Activated CD4-positive, alpha-beta T cell treated with anti-CD3 and anti-CD28 coated beads, Interleukin-2, amount 50 U/mL, for 16 hours (primary cell): ENCODE measurements at places on chromosomes 4 and X.
A peak's percentile ranks its signal among the peaks of the same experiment; 100 is the strongest.

GRCh38 chr4:70544279-70544868 is 26.0 kb downstream of the AMTN start:
- DNase-seq, result peak; percentile 6

DNA sequence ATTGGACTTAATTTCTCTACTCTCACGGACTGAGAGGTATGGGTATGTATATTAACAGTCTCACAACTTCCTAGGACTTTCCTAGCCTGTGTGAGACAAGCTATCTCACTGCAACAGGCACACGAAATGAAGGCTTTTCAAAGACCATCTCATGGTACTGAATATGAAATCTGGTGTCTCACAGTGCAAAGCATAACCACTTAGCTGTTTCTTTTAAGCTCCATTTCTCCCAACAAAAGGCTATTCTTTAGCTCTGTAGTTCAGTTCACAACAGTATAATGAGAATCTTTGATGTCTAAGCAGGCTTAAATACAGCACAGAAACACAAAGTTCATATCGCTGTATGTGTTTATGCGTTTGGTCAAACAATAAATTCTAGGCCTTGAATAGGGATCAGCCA is 116.2 kb upstream of the PCDH18 start:
- DNase-seq, result no peak

DNA sequence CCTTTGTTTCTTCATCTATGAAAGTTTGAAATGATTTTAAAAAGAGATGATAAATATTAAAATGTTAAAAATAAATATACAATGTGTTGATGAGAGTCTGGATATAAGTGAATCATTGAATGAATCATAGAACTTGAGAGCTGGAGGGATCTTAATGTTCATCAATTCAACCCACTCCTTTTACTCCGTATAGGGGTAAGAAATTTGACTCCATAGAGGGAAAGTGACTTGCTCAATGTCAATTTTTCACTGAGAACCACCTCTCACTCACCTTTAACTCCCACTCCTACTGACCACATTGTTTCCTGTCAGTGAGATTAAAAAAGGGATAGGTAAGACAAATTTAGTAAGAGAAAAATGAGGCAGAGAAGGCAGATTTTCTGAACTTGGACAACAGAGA is 557.2 kb upstream of the GRIA3 start:
- no peak for DNase-seq

DNA sequence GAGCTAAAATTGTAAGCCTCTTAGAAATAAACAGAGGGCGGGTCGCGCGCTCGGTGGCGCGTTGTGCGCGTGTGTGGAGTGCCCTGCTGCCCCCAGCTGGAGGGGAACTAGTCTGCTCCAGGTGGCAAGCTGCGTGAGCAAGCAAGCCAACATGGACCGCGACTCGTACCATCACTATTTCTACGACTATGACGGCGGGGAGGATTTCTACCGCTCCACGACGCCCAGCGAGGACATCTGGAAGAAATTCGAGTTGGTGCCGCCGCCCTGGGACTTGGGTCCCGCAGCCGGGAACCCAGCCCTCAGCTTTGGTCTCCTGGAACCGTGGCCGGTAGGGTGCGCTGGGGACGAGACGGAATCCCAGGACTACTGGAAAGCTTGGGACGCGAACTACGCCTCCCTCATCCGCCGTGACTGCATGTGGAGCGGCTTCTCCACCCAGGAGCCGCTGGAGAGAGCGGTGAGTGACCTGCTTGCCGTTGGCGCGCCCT is 66.1 kb downstream of the DNAAF6 start:
- DNase-seq, result no peak

DNA sequence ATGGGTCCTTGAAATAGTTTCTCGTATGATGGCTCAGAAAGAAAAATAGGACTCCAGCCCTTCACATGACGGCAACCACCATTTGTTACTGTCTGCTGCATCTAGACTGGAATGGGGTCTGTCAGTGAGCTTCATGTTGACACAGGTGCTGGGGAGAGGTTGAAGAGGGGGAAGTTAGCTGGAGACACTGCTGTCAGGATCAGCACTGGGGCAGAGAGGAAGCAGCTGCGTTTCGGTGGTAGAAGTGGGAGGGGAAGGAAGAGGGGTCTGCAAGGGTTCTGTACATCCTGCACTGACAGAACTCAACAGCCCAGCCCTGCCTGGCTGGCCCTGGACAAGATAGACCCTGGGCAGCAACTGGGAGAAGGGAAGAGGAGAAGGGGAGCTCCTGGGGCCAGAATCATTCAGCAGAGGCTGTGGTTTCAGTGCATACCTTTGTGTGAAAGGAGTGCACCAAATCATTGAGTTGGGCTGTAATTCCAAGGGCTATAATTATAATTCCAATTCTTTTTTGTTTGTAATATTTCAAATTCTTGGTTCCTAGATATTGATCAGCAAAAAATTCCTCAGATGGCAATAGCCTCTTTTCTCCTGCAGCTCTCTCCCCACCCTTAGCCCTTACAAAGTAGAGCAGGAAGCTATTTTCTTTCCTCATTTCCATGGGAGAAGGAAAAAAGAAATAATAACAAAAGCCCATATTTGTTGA is 119.4 kb upstream of the C1GALT1C1 start:
- DNase-seq, result no peak

DNA sequence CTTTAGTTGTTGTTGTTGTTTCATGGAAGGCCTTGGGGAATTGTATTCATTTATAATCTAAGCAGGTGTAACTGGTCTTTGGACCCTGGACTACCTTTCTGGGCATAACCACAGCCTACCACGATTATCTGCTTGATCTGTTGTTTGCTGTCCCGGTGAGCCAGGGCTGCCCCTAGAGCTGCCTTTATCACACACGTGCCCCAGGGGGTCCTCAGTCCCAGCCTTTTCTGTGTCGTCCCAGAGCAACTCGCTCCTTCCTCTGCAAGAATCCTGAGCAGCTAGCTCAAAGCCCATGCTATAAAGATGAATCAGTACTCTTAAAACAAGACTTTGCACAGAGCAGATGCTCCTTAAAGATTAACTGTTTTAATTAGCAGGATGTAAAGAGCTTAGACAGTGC is 273.2 kb downstream of the EVC2 start:
- DNase-seq, result no peak

GRCh38 chrX:78517124-78517523 is 142.0 kb downstream of the RTL3 start:
- DNase-seq, result peak; percentile 93

DNA sequence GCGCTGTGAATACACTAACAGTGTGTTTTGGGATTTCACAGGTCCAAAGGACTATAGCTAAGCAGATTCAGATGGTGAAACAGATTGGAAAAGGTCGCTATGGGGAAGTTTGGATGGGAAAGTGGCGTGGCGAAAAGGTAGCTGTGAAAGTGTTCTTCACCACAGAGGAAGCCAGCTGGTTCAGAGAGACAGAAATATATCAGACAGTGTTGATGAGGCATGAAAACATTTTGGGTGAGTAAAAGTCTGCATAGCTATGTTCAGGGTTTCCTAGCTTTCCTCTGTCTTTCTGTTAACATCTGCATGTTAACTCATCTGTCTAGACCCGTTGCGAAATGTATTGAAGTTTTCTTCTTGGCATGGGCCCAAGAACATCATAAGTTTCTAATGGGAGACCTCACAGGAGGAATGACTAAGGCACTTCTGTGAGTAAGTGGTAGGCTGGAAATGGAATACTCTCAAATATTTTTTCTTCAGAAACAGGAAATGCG is 372.1 kb downstream of the BMPR1B start:
- DNase-seq, result no peak

GRCh38 chr4:74968456-74969164 is 35.7 kb downstream of the PARM1 start:
- DNase-seq, result peak; percentile 2

GRCh38 chrX:86383681-86384540 is 235.7 kb downstream of the DACH2 start:
- no peak for DNase-seq

DNA sequence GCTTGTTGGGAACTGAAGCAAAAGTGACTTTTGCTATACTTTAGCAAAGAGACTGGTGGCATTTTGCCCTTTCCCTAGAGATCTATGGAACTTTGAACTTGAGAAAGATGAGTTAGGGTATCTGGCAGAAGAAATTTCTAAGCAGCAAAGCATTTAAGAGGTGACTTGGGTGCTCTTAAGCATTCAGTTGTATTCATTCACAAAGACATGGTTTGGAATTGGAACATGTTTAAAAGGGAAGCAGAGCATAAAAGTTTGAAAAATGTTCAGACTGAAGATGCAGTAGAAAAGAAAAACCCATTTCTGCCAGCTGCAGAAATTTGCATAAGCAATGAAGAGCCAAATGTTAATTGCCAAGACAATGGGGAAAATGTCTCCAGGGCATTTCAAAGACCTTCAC is 21.6 kb downstream of the AIMP1 start:
- no peak for DNase-seq

- no peak for DNase-seq
Measured at GRCh38 chr4:133995243-133995960, 206.2 kb downstream of the PABPC4L start.

DNA sequence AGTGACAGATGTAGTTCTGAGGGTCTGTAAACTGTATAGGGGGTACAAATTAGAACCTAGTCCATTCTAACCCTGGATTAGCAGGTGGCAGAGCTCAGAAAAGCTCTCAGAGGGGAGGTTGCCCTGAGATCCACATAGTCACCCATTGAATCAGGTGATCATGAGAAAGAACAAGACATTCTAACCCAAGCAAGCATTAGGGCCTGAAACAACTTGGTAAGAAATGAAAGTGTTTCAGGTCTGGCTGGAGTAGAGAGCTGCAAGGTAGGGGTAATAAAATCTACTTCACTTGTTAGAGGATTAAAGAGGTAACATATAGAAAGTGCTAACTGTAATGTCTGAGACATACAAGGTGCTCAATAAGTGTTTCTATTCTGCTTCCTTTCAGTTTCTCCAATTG is 8.8 kb upstream of the BMP2K start:
- DNase-seq, result no peak

DNA sequence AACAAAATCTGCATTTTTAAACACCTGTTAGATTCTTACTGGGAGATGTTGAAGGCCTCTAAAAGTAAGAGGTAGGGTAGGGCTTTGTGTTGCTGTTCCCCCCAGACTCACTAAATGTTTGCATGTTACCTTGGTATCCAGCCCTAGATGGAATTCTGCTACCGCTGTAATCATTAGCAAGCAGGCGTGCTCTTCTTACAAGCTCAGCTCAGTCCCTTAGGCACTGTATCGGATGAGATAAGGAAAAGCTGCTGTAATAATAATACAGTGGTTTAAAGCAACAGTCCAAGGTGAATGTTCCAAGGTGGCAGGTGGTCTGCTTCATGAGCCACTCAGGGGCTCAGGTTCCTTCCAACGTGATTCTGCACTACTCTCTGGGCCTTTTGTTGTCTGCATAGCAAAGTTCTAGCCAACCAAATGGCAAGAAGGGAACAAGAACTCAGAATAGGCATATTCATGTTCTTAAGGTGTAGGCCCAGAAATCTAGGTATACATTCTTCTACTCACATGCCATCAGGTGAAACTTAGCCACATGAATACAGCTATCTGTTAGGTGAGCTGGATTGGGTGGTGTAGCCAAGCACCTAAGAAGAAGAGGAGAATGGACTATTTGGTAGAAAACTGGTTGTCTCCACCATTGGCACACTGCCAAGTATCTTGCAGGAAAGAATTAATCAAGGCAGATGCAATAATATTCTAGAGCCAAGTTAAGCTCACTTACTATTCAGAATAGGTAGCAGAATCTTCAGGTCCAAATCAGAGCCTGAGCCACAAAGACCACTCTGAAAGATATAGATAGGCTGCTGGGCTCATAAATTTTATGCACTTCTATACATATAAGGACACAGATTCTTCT is 46.0 kb downstream of the COQ2 start:
- no peak for DNase-seq

DNA sequence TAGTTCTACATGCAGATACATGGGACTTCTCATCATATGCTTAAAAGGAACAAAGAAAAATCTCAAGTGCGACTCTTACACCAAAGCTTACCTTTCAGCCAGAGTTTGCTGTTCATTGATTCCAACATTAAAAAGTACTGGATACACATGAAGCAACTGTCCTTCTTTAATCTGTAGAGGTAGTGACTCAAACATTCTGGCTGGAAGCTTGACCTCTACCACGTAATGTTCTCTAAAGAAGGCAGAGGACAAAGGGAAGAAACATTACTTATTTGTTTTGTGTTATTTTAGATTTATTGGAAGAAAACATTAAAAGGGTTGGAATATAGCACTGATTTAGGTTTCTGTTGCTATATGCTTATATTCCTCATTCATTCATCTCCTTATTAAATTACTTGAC is 476.1 kb downstream of the IL15 start:
- DNase-seq, result no peak

DNA sequence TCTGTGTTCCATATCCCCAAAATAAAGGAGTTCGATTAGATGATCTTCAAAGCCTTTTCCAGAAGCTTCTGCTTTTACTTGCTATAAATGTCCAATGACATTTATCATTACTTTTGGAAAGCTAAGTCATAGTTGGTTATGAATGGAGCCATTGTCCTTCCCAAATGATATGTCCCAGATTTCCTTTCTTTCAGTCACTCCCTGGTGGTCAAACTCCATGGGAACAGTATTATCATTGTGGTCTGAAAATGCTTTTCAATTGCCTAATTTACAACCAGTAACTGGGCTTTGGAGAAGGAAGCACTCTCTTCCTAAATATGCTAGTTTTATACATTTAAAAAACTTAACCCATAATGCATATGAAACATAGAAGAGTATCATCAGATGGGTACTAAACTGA is 571.5 kb upstream of the AMOT start:
- no peak for DNase-seq

DNA sequence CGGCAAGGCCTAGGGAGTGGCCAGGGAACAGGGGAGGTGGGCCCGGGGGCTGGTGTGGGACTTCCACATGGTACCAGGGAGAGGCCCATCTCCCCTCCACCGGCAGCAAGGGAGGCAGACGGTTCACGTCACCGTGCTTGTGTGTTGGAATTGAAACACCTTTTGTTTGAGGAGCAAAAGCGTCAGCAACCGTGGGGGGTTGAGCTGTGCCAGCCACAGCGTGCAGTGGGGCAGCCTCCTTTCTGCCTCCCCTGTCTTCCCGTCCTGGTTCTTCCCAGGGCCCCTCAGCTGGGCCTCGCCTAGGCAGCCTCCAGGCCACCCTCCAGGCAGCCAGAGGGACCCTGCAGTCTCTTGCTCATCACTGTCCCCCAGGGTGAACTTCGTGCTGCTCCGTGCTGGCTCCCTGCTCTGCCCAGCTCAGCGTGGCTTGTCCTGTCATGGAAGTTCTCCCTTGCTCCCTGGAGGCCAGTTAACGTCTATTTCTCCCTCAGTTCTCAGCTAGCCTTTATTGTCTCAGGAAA is 32.1 kb upstream of the HGFAC start:
- no peak for DNase-seq

DNA sequence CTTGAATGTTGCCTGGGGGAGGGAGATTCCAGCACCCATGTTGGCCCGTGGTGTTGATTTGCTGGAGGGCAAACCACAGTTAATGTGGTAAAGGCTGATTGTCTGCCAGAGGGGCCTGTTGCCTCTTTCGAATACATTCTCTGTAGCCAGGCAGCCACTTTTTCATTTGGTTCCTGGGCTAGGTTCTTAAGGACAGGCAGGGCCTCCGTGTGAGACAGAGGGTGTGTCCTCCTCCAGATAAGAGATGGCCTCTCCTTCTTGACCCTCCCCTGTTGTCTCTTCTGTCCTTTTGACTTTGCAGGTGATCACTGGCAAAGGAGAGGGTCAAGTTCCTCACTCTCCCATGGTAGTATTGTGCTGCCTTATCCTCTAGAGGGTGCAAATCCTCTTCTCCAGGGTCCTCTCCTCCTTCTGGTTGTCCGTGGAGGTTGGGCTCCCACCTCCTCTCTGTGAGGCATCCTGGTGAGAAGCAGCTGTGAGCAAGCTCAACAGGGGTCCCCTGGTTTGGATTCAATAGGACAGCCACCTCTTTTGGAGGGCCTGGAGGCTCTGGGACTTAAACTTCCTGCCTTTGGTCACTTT is 44.9 kb downstream of the ZNF182 start:
- DNase-seq, result peak; percentile 3

- DNase-seq, result no peak
Measured at GRCh38 chr4:73007526-73008100, 61.9 kb downstream of the COX18 start.
